ENCODE measurements at places on chromosomes 11 and 22. TPM values are rescaled to one million over a fixed set of nuclear protein-coding genes. Genes with fewer than 3 reads are reported as not detected.

The RFPL1 gene
- not detected for total RNA-seq

The MFRP gene
- total RNA-seq = not detected

The TEX12 gene
- total RNA-seq = not detected

The SEPTIN5 gene
- 124 TPM for total RNA-seq

The JAML gene
- 2.2 TPM for total RNA-seq

DNA sequence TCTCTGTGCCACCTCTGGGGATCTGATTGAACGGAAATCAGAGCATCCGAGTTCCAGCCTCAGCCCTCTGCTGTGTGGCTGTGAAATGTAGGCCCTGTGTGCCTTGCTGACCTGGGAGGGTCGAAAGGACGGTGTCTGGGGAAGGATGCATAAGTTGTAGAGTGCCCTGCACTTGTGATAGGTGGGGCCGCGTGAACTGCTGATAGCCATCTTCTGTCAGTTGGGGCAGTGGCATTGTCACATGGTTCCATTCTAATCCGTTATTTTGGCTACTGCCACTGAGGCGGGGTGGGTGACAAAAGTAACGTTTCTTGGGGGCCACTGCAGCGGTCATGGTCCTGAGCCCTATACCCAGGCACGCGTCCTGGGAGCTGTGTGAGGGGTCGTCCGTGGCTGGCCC is 63.4 kb downstream of the LRP5 start:
- DNase-seq = no peak
- H3K4me1 ChIP-seq = peaks cover 77% of the 10 kb centered on the region
- H3K27me3 ChIP-seq = no peaks in the 10 kb centered on the region
- H3K4me3 ChIP-seq = no peak overlapping the region

DNA sequence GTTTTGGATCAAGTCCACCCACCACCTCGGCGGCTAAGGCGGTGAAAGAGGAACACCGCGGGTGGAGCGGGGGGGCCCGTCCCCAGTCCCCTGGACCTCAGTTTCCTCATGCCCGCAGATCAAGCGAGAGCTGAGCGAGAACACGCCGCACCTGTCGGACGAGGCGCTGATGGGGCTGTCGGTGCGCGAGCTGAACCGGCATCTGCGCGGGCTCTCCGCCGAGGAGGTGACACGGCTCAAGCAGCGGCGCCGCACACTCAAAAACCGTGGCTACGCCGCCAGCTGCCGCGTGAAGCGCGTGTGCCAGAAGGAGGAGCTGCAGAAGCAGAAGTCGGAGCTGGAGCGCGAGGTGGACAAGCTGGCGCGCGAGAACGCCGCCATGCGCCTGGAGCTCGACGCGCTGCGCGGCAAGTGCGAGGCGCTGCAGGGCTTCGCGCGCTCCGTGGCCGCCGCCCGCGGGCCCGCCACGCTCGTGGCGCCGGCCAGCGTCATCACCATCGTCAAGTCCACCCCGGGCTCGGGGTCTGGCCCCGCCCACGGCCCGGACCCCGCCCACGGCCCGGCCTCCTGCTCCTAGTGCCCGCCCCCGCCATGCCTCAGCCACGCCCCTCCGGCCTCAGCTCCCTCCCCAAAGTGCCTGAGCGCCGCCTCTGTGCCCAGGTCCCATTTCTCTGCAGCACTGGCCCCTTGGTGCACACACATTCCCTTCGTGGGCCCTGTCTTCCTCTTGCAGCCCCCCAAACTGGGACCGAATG is 12.7 kb downstream of the MAFF start:
- H3K4me3 ChIP-seq = no peak overlapping the region
- DNase-seq = peak; percentile 71
- no peaks in the 10 kb centered on the region for H3K36me3 ChIP-seq
- H3K4me1 ChIP-seq = peaks cover 27% of the 10 kb centered on the region

- no peaks in the 10 kb centered on the region for H3K27me3 ChIP-seq
- no peaks in the 10 kb centered on the region for H3K36me3 ChIP-seq
- H3K4me1 ChIP-seq = peaks cover 17% of the 10 kb centered on the region
Observed at GRCh38 chr11:8763070-8763685, 80.6 kb downstream of the RPL27A start.

GRCh38 chr11:35619855-35620640 is 1.8 kb downstream of the FJX1 start:
- H3K4me3 ChIP-seq = peak overlapping the region; percentile 49
- no peak overlapping the region for H3K27ac ChIP-seq
- no peak for DNase-seq
- no peaks in the 10 kb centered on the region for H3K36me3 ChIP-seq
- H3K27me3 ChIP-seq = peaks cover 18% of the 10 kb centered on the region
- peaks cover 15% of the 10 kb centered on the region for H3K4me1 ChIP-seq

DNA sequence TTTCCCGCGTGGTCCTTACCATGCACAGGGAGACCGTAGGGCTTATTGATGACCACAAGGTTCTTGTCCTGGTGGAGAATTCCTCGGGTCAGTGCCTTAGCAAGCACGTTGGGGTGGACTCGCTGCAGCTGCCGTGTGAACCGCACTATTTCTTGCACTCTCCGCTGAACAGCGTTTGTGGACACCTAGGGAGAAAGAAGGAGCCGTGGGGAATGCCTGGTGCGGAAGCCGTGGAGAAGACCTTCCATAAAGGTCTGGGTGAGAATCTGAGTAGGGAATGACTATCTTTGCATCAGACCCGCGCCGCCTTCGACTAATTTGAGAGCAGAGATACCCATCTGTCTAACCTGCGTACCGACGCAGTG is 597 bp downstream of the RPUSD4 start:
- peaks cover 25% of the 10 kb centered on the region for H3K4me1 ChIP-seq
- H3K36me3 ChIP-seq = no peaks in the 10 kb centered on the region
- H3K27ac ChIP-seq = peak overlapping the region; percentile 36
- H3K4me3 ChIP-seq = peak overlapping the region; percentile 91
- no peaks in the 10 kb centered on the region for H3K27me3 ChIP-seq
- DNase-seq = no peak

DNA sequence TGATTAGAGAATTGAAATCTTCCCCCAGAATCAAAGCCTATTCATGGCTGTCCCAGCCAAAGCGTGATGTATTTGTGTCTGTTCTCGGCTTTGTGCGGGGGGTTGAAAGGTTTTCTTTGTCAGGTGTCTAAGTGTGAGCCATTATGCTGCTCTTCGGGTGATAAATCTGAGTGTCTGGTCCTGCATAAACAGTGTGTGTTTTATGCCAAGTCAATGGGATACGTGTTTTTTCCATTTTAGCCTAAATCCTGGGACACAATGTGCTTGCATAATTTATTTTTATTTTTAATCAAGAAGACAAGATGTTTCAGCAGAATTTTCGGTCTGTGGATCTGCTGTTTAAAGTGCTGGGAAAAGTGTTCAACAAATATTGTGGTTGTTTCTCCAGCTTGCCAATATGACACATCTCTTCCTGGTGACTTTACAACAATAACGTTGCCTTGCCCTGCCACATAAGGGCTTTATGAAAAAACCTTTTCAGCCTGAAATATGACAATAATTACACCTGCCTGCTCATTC is 267.8 kb downstream of the TBC1D22A start:
- peaks cover 13% of the 10 kb centered on the region for H3K4me1 ChIP-seq
- no peak for DNase-seq
- no peak overlapping the region for H3K4me3 ChIP-seq
- no peaks in the 10 kb centered on the region for H3K27me3 ChIP-seq

GRCh38 chr11:125569915-125570621 is 791 bp downstream of the EI24 start:
- peaks cover 12% of the 10 kb centered on the region for H3K4me1 ChIP-seq
- DNase-seq = no peak
- peaks cover 7% of the 10 kb centered on the region for H3K36me3 ChIP-seq
- H3K4me3 ChIP-seq = peak overlapping the region; percentile 89
- H3K27me3 ChIP-seq = no peaks in the 10 kb centered on the region

- H3K4me3 ChIP-seq = peak within 1 kb of the TSS; percentile 69
- H3K27ac ChIP-seq = peak within 1 kb of the TSS; percentile 98
- no peaks in the 10 kb centered on the region for H3K27me3 ChIP-seq
- peak; percentile 94 for DNase-seq
- H3K36me3 ChIP-seq = no peaks in the 10 kb centered on the region
Observed at GRCh38 chr11:110092515-110093406, at the start of gene ZC3H12C. ZC3H12C (plus strand) TSS chr11:110093392; CDS start chr11:110093412, 20 bp downstream.

DNA sequence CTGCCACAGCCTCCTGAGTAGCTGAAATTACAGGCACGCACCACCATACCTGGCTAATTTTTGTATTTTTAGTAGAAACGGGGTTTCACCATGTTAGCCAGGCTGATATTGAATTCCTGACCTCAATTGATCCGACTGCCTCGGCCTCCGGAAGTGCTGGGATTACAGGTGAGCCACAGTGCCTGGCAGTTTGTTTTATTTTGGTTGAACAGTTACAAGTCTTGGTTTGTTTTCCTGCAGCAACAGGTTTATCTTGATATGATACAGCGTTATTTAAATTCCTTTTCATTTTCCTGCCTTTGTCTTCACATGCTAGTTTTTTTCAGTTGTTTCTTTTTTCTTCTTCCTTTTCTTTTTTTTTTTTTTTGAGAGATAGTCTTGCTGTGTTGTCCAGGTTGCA is 4.0 kb upstream of the SLC3A2 start:
- no peaks in the 10 kb centered on the region for H3K36me3 ChIP-seq
- no peak overlapping the region for H3K27ac ChIP-seq
- no peak for DNase-seq
- no peaks in the 10 kb centered on the region for H3K27me3 ChIP-seq

- no peak overlapping the region for H3K4me3 ChIP-seq
- H3K27ac ChIP-seq = peak overlapping the region; percentile 95
- DNase-seq = no peak
- H3K27me3 ChIP-seq = no peaks in the 10 kb centered on the region
Observed at GRCh38 chr11:115188188-115188897, 315.9 kb downstream of the CADM1 start.

DNA sequence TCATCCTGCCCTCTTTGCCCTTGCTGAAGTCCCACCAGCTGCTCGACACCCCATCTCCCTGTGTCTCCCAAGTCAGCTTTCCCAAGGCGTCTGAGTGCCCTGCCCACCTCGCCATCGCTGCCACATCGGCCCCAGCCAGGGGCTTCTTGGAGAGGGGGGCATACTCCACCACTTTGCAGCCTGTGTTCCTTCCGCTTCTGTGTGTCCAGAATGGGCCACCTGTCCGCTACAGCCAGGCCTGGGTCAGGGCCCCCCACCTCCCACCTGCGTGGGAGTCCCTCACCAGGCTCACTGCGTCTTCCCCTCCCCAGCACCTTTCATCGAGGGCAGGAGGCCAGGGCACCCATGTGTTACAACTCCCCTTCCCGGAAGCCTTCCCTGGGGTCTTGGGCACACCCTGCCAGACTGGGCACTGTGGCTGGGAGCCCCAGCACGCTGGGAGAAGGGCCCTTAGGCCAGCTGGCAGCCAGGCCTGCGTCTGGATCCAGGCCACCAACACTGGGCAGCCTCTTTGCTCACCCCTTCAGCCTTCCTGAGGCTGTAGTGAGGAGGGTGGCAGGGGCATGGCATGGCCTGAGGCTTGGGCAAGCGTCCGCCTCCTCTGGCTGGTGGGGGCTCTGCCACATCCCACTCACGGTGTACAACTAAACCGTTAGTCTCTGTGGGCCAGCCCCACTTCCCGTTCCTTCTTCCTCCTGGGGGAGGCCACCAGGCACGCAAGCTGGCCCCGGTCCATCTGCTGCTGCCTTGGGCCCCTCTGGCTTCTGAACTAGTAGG is 13.4 kb downstream of the CPT1A start:
- H3K4me3 ChIP-seq = no peak overlapping the region
- H3K27me3 ChIP-seq = no peaks in the 10 kb centered on the region
- H3K36me3 ChIP-seq = no peaks in the 10 kb centered on the region
- peaks cover 8% of the 10 kb centered on the region for H3K4me1 ChIP-seq
- no peak for DNase-seq
- peak overlapping the region; percentile 17 for H3K27ac ChIP-seq

DNA sequence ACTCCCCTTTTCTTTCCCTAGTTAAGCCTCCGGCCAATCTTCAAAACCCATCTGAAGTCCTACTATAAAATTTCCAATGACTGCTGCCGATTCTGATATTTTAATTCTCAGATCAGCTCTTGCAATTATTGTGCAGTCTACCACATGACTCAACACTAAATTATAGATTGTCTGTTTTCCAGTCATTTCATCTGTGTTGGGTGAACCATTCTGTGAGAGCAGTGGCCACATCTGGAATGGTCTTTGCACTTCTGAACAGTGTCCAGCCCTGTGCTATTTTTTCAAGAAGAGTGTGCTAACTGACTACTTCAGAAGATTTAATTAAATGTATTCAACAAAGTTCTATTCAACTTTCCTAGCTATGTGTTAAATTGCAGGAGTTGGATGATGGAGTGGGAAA is 47.2 kb upstream of the MMP7 start:
- H3K36me3 ChIP-seq = no peaks in the 10 kb centered on the region
- no peaks in the 10 kb centered on the region for H3K4me1 ChIP-seq
- no peaks in the 10 kb centered on the region for H3K27me3 ChIP-seq
